ENCODE measurements at places on chromosomes 4 and X.

GRCh38 chr4:10260777-10261176, 144.2 kb upstream of the WDR1 start:
- DNase-seq: no peak

GRCh38 chr4:104967034-104967401, 179.7 kb upstream of the TET2 start:
- DNase-seq: no peak

- no peak for DNase-seq
Observed at GRCh38 chrX:67717571-67717970, 173.8 kb downstream of the AR start.

GRCh38 chr4:121182296-121182695, 18.2 kb upstream of the TNIP3 start:
- peak; percentile 29 for DNase-seq

- DNase-seq: no peak
Observed at GRCh38 chr4:146398896-146399445, 122.8 kb downstream of the SLC10A7 start.

DNA sequence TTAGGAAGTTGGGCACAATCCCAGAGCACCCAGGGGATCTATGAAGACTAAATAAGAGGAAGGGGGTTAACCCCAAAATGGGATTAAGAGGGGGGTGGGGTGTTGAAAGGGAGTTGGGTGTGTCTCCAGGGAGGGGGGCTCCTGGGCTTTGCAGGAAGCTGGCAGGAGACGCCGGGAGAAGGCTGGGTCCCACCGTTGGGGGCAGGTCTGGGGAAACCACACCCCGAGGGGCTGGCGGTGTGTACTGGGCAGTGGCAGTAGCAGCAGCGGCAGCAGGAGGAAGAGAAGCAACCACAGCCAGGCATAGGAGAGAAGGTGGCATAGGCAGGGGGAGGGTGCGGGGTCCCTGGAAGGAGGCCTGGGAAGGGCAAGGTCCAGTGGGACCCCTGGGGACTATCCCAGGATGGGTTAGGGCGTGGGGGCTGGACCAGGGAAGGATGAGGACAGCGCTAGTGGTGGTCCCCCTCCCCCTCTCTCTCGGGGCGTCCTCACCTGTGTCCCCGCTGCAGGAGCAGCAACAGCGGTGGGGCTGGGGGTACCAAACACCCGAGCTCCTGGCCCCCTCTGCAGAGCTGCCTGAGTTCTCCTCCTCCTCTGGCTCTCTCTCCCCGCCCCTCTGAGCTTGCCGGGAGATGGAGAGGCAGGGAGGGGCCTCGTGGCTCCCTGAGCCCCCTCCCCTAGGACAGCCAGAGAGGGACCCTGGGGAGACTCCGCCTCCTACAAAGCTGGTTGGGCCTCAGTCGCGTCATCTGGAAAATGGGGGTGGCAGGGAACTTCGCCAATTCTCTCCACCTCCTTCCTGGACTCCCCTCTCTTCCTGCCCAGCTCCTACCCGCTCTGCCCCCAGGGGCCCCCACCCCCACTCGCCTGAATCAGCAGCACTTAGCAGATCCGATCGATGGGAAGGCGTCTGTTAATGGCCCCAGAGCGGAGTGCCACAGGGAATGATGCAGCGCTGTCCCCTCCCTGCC, at the start of gene KCND1:
TSS of gene KCND1 (minus strand) at position 596 of the 971 bp plus-strand sequence. CDS start 1,573 bp downstream, outside the sequence.
- DNase-seq: peak; percentile 56

- DNase-seq: no peak
Observed at GRCh38 chrX:150409486-150409885, 46.4 kb downstream of the MAMLD1 start.

- no peak for DNase-seq
Observed at GRCh38 chr4:100016191-100016590, 66.1 kb upstream of the H2AZ1 start.

DNA sequence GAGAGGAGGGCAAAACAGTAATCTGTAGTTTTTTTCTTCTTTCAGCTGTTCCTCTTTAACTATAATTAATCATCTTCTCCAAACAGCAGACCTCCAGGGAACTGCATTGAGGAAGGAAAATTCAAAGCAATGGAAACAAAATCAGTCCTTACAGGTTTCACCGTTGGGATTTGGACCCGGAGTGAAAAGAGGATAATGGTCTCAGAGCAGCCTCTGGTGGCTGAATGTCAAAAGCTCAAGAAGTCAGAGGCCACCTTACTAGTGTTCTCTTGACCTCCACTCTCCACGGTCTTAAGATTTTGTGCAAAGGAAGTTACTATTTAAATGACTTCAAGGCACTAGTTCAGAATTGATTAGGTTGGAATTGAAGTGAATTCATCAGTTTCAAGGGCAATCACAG, 16.0 kb upstream of the MID1 start:
- DNase-seq: peak; percentile 76

DNA sequence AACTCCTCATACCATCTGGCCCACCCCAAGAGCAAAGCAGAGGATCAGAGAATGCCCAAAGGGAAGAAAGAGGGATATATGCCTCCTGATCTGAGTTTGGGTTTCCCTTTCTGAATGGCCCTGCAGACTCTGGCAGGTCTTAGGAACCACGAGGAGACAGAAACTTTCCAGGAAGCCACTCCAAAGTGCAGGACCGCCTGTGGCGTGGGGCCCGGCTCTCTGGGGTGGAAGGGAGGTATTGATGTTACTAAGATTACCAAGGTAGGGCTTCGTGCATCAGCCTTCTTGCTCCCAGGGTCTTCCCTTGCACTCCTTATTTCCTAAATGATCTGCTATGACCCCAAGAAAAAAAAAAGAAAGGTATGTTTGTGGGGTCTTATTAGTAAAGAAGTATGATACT, 41.9 kb upstream of the SPRY1 start:
- no peak for DNase-seq

GRCh38 chr4:168501407-168501806, 4.6 kb downstream of the PALLD start:
- DNase-seq: no peak
